ENCODE measurements at places on chromosomes 2 and 18. TPM values are rescaled to one million over a fixed set of nuclear protein-coding genes. Genes with fewer than 3 reads are reported as not detected.

The GPBAR1 gene
- total RNA-seq, result 0.68 TPM

The SOCS6 gene
- 3.3 TPM for total RNA-seq

The PRKAG3 gene
- total RNA-seq, result not detected

The NAT8 gene
- not detected for total RNA-seq

The EML6 gene
- 0.83 TPM for total RNA-seq

The SLC4A5 gene
- 0.93 TPM for total RNA-seq

The FLACC1 gene
- total RNA-seq, result 1.4 TPM

The UGT1A5 gene
- not detected for total RNA-seq

The GALNT3 gene
- total RNA-seq, result 4.9 TPM

The PLEKHB2 gene
- 66.7 TPM for total RNA-seq

The RBM45 gene
- total RNA-seq, result 22.8 TPM

The SNORC gene
- total RNA-seq, result 1.2 TPM

The SERPINB13 gene
- not detected for total RNA-seq

The ATG4B gene
- total RNA-seq, result 109 TPM

The SMYD1 gene
- not detected for total RNA-seq

The ANKRD30B gene
- not detected for total RNA-seq

The SGPP2 gene
- total RNA-seq, result 23.0 TPM

The HRH4 gene
- 1.6 TPM for total RNA-seq

The UGT1A6 gene
- not detected for total RNA-seq

The TPO gene
- not detected for total RNA-seq

The RTKN gene
- 2.2 TPM for total RNA-seq

The SH2D6 gene
- total RNA-seq, result 0.96 TPM

The NT5C1B gene
- total RNA-seq, result not detected

The SCYGR2 gene
- total RNA-seq, result not detected

The GKN2 gene
- total RNA-seq, result not detected

The MBP gene
- 60.2 TPM for total RNA-seq

The SULT1C2 gene
- not detected for total RNA-seq

The DARS1 gene
- total RNA-seq, result 160 TPM

The DNAJC5G gene
- not detected for total RNA-seq
